T-helper 2 cell treated with Interferon-gamma antibody and Interleukin-4, amounts not matched to agents 100 ng/mL and 5 ng/mL, for 36 hours (primary cell): ENCODE measurements at places on chromosomes 12 and 14. TPM values are rescaled to one million over a fixed set of nuclear protein-coding genes. Genes with fewer than 3 reads are reported as not detected.

TTC5 gene
- 24.5 and 24.6 TPM in 2 replicates for total RNA-seq

KRT78 gene
- not detected in 2 replicates for total RNA-seq

GCH1 gene
- total RNA-seq: 68.3 and 76.1 TPM in 2 replicates

TMEM253 gene
- total RNA-seq: not detected in 2 replicates

LRRC43 gene
- not detected in 2 replicates for total RNA-seq

CLEC4C gene
- total RNA-seq: not detected in 2 replicates

BDKRB1 gene
- total RNA-seq: not detected in 2 replicates

GLIPR1L1 gene
- not detected in 2 replicates for total RNA-seq
